ENCODE measurements at places on chromosomes 4 and X. TPM values are rescaled to one million over a fixed set of nuclear protein-coding genes. Genes with fewer than 3 reads are reported as not detected.

SHROOM3 gene
- 42.4 TPM for polyA plus RNA-seq

CTAG2 gene
- polyA plus RNA-seq: not detected

UGT2B10 gene
- polyA plus RNA-seq: not detected

KIAA1210 gene
- 2.1 TPM for polyA plus RNA-seq

AIMP1 gene
- 88.2 TPM for polyA plus RNA-seq

DNA sequence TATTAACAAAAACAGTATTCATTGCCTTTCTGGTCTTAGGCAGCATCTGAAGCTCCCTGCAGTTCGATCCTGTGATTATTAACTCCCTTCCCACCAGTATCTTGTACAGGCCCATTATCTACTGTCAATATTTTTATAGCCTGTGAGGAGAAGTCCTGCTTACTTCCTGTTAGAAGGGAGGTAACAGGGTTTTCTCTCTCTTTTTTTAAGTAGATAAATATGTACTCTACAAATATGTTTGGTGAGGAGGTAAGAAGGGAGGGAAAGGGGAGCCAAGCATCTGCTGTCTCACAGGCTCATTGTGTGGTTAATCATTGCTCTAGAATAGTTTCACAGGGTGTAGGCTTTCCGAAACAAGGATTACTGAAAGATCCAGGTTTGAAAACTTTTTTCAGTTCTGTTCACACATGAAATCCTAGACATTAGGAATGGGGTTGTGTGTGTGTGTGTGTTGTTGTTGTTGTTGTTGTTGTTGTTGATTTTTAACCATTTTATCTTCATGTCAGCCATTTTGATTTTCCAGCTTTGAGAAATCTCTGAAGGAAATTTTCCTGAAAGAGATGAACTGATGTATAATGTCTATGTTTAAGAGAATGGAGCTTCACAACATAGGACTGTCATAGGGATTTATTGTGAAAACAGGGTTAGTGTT lies 14.2 kb downstream of the ATOH1 start:
- no peak for DNase-seq

GRCh38 chrX:110671068-110671803 lies 124.4 kb downstream of the CHRDL1 start:
- no peak for DNase-seq

- no peak for DNase-seq
These were observed 14.9 kb downstream of the FAM9C start for GRCh38 chrX:13029637-13029886.

DNA sequence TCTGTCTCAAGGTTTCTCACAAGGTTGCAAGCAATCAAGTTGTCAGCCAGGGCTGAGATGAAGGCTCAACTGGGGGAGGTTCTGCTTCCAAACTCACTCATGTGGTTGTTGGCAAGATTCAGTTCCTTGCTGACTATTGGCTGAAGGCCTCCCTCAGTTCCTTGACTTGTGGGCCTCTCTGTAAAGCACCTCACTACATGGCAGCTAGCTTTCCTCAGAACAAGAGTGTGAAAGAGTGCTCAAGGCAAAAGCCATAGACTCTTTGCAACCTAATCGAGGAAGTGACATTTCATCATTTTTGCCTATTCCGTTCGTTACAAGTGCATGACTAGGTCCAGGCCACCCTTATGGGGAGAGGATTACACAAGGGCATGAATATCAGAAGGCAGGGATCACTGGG lies 52.0 kb downstream of the CXorf58 start:
- DNase-seq: no peak

GRCh38 chr4:164579270-164579942 lies 174.5 kb upstream of the SMIM31 start:
- DNase-seq: no peak

GRCh38 chr4:20395160-20395773 lies 143.6 kb downstream of the SLIT2 start:
- DNase-seq: no peak

GRCh38 chrX:136170139-136170800 lies 22.9 kb downstream of the FHL1 start:
- DNase-seq: no peak

DNA sequence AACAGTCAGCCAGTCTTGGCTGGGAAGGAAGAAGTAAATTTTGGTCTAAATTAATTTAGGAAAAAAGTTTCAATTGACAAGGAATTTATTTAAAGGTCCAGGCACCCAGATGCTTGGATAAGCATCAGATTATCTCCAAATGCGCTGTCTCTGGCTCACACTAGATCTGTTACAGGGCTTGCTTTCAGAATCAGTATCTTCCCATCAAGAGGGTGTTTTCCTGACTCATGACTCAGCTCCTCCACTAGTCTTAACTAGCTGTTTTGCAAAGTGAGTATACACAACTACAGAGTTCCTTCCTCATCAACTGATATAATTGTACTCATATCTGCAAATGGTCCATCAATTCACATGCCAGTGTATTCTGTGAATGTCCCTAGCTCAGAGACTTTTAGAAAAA lies 482.1 kb upstream of the CPEB2 start:
- no peak for DNase-seq

DNA sequence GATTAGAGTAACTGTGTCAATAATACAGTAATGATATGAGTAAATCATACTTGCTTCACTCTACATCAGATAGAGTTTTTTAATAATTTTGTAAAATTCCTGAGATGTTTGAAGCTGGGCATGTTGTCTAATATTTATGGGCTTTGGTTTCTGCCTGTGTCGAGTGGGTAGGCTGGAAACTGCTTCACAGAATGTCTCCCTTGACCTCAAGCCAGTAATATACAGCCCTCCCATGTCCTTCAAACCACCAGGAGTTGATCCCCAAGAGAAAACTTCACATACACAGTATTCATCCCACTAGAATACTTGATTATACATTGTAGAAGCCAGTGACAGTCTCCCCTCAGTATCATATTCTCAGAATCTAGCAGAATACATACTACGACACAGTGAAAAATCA lies 284.8 kb upstream of the TENM3 start:
- no peak for DNase-seq

DNA sequence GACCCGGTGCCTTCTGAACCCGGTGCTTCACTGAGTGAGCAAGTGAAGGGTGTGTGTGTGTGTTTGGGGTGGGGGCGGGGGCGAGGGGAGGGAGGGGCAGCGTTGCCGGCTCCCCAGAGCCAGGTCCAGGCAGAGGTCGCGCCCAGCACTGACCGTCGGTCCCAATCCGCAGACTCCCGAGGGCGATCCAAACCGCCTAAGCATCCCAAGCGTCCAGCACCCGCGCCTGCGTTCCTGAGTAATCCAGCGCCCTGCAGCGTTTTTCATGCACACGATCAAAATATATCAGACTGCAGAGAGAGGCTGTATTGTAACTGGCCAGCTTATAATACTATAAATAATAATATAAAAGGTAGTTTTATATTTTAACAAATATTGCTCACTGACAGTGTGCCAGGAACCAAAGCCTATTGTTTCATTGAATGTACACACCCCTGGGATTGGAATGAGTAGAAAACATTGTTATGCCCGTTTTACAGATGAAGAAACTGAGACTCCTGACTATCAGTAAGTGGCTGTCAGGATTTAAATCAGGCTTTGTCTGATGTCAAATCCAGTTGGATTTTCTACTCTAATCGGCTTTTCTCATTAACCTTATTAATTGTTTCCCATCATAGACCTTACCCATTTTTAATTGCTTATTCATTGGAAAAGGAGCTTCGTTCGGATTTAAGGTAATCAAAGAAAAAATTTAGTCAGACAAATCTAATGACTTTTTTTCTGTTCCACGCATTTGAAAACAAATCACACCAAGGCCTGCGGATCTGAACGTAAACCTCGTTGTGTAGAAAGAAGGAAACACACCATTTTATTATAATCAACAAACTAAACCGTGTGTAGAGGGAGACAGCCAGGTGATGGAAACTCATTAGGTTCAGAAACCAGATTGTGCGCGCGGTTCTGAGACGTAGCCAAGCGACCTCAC lies 4.0 kb upstream of the NKX3-2 start:
- no peak for DNase-seq

DNA sequence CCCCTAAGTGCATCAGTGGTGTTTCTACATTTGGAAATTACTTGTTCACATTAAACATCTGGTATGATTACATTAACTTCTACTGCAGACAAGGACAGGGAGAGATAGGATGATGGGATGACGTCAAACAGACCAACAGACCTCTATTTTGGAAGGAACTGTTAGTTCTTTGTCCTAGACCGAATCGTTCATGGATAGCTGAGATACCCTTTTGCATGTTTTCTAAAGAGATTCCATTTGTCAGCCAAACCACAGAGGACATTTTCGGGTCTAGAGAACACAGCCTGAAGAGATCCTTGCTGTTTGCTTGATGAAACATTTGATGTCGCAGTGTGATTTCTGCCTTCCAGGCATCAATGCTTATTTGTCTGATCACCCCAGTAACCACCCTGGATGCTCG lies 27.7 kb downstream of the CHST7 start:
- DNase-seq: no peak

DNA sequence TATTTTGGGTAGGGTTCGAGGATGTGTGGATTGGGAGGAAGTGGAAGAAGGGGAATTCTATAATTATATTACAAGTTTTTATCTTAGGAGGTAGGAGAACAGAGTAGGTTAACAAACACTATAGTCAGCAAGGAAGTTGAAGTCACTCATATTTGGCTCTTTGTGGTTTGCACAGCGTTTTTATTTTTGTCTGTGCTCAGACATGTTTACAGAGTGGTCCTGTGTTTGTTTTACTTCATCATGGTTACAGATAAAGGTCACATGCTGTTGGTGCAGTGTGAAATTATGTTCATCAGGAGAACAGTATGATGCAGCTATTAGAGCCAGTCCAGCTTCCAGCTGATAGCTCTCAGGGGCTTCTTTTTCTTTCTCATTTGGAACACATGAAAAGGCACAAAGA lies 299.9 kb upstream of the SFRP2 start:
- DNase-seq: no peak

Measured in renal cortex interstitium (tissue), 15 donors.